ENCODE measurements at places on chromosomes 7 and 10.
A peak's percentile ranks its signal among the peaks of the same experiment; 100 is the strongest.

DNA sequence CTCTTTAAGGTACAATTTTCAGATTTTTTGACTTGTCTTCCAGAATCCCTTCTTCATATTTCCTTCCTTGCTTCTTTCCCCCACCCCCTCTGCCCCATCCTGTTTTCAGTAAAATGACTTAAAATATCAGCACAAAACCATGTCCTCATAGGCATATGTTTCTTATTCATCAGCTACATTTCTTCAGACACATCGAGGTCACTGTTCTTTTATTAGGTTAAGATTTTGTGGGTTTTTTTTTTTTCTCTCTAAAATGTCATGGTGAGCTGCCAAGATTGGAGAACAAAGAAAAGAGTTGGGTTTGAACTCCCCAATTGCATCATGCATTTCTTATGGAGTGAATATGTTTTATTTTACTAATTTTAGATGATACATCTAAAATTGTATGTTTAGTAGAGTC lies 35.8 kb downstream of the LAMB4 start:
- DNase-seq: no peak

DNA sequence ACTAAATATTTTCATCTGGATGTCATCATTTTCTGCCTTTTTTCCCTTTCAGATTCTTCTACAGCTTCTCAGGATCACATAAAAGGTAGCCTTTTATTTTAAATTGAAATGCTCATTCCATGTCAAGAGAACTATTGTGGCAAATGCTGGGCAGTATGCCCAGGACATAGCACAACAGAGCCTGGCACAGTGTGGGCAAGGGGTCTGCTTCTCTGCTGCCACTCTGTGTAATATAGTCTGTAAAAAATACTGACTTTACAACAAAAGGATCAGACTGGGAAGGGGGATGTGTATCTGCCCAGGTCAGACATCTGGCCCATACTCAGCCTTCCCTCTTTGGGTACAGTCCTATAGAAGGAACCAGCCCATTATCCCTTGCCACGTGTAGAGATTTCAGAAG lies 62.7 kb downstream of the CUZD1 start:
- no peak for DNase-seq

DNA sequence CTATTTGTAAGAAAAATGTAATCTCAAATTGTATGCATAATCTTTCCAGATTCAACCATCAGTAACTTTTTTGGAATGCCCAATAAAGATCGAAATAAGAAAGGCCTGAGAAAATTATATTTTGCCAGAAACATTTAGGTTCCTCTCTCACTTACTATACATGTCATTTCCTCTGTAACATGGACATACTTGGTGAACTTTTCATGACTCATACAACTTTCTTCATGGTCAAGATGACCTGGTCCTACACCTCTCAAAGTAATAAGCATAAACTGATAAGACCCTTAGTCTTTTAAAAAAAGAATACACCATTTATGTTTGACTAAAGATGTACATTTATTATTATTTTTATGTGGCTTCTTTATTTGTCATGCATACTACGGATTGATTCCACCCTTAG lies 125.3 kb downstream of the REEP3 start:
- no peak for DNase-seq

DNA sequence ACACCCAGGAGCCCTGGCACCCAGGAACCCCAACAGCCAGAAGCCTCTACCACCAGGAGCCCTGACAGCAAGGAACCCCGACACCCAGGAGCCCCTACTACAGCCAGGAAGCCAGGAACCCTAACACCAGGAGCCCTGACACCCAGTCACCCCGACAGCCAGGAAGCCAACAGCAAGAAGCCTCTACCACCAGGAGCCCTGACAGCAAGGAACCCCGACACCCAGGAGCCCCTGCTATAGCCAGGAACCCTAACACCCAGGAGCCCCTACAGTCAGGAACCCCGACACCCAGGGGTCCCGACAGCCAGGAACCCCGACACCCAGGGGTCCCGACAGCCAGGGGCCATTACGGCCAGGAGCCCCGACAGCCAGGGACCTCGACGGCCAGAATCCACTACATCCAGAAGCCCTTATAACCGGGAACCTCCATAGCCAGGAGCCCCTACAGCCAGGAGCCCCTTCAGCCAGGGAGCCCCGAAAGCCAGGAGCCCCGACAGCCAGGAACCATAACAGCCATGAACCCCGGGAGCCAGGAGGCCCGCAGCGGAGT lies 440 bp upstream of the GLRX3 start:
- no peak for DNase-seq

DNA sequence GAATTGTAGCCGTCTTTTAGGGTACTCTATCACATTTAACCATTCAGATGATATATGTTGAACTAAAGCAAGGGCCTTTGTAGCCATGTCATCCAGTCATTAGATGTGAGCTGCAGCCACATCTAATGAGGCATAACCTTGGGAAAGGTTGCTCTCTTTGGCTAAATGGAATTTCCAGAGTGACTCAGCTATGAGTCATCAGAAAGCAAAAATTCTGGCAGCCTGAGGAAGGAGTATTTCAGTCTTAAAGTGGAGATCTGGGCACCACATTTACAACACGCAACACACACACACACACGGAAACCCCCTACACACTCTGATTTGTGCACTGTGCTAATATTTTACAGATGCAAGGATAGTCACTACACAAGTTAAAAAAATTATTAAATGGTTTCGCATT lies 176.9 kb upstream of the ZWINT start:
- peak; percentile 44 for DNase-seq

DNA sequence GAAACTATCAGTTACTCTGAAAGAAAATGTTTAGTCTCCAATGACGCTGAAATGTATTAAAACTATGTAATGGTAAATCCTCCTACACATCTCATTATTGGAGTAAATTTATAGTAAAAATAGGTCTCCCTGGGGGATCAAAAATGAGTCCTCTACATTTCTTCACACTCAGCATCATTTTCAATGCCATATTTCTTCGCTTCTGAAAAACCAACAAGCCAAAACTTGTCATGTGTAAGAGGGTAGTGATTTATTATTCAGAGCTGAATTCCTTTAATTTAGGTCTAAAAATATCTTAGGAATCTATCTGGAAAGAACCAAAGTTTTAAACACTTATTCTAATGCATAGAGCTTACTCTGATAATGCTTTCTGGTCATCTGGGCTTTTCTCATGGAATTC lies 3.0 kb downstream of the PDK4 start:
- no peak for DNase-seq

GRCh38 chr7:12771378-12771877 lies 84.0 kb downstream of the ARL4A start:
- DNase-seq: no peak

DNA sequence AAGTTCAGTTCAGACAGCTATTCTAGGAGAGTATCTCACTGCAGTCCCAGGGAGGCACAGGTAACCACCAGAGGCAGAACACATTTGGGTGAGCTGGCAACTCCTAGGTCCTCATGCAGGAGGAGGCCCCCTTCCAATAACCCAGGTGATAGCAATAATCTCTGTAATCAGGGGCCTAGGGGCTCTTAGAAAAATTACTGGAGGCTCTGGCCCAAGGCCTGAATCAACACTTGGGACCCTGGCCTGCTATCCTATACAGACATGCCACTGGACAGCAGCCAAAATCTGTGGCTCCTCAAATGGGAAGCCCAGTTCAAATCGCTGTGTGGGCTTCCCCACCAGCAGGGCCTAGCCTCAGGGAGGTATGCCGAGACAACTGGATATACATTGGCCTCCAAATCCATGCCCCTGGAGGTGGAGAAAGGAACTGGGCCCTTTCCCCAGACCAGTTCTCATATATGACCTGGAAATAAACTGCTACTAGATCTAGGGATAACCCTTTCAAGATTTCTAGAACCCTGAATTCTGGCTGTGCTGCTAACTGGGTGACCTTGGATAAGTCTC lies 1.6 kb downstream of the AVPI1 start:
- no peak for DNase-seq

- no peak for DNase-seq
Observed at GRCh38 chr7:28163949-28164348, 16.6 kb downstream of the JAZF1 start.

- DNase-seq: no peak
Observed at GRCh38 chr7:44408596-44408995, 81.9 kb downstream of the NUDCD3 start.

- DNase-seq: no peak
Observed at GRCh38 chr7:29935111-29935510, 54.5 kb downstream of the SCRN1 start.

GRCh38 chr7:81140775-81141174 lies 221.9 kb upstream of the SEMA3C start:
- no peak for DNase-seq

- no peak for DNase-seq
Observed at GRCh38 chr7:36514289-36515243, 124.9 kb downstream of the ANLN start.

DNA sequence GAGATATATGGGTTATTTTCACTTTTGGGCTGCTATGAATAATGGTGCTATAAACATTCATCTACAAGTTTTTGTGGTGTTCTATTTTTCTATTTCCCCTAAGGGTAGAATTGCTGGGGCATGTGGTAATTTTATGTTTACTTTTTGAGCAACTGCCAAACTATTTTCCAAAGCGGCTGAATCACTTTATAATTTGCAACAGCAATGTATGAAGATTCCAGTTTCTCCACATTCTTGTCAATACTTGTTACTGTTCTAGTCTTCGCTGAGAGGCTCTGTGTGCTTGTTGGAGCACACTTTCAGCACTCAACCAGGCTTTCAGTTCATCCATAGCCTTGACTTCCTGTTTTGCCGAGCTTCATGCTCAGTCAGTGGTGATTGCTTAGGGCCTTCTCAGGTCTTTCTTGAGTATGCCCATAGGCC lies 39.0 kb downstream of the ADK start:
- peak; percentile 77 for DNase-seq

- DNase-seq: no peak
Observed at GRCh38 chr10:37473906-37474305, 348.5 kb downstream of the ANKRD30A start.

GRCh38 chr7:131365838-131366237 lies 38.2 kb downstream of the MKLN1 start:
- DNase-seq: no peak

DNA sequence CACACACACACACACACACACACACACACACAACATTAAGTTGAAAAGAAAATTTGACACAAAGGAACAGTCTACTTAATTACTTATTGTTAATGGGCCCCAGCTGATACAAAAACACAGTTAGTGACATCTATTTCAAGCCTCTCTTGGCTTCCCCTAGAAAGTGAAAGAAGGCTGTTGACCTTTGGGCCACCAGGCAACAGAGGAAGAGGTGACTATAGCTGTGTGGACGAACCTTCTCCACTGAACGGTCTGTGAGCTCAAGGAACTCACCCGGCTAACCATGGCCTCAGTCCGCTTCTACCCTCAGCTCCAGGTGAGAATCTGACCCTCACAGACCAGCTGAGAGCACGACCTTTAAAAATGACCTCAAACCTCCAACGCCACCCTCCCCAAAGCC lies 32.9 kb upstream of the CALN1 start:
- no peak for DNase-seq

- no peak for DNase-seq
Observed at GRCh38 chr10:18094793-18095192, 45.4 kb upstream of the CACNB2 start.

DNA sequence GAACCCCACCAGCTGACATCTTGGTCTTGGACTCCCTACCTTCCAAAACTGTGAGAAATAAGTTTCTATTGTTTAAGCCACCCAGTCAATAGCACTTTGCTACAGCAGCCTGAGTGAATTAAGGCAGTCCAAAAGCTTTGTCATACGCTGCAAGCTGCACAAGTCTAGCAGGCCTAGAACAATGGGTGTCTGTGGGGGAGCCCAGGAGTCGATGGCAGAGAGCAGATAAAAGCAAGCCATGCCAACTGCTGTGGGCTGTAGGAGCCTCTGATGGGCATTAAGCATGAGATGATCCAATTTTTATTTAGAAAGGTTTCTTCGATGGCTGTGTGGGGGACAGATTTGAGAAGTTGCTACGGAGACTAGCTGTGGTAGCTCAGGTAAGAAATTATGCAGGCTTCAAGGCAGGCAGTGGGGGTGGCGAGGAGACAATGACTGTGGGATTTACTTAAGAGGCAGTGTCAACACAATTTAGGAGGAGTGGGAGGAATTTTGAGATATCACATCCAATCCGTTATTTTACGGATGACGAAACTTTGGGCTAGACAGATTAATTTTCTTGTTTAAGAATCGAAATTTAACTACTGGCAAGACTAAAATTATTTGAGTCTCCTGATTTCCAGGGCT lies 110.4 kb downstream of the NRCAM start:
- DNase-seq: no peak

- no peak for DNase-seq
Observed at GRCh38 chr7:92778972-92779371, 57.4 kb downstream of the CDK6 start.

DNA sequence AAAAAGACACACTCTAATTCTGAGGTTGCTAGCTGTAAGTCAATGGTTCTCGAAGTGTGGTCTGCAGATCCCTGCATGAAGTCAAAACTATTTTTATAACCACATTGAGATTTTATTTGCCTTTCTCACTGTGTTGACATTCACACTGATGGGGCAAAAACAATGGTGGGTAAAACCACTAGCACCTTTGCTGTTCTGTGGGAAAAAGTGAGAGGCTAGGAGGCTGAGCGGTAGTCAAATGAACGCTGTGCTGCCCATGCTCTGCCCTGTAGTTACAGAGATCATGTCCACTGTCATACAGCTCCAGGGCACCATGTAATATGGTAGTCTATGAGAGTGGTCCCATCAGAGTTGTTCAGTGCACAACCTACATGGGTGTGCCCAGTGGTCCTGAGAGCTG lies 21.6 kb upstream of the PDCD4 start:
- DNase-seq: no peak

- DNase-seq: no peak
Observed at GRCh38 chr7:87047-87446, 105.3 kb upstream of the FAM20C start.

GRCh38 chr10:14696821-14697220 lies 77.9 kb downstream of the FAM107B start:
- no peak for DNase-seq

Measured in LoVo (cell line).